ENCODE measurements at places on chromosomes 13 and 19. TPM values are rescaled to one million over a fixed set of nuclear protein-coding genes. Genes with fewer than 3 reads are reported as not detected.

Gene MEDAG
- 6.1 TPM for polyA plus RNA-seq

Gene LGALS16
- polyA plus RNA-seq, result not detected

Gene ZNF793
- 2.4 TPM for polyA plus RNA-seq

Gene UGGT2
- polyA plus RNA-seq, result 4.7 TPM

Gene ALG11
- 2.8 TPM for polyA plus RNA-seq

Data from heart right ventricle (tissue), 16 donors.